Muscle of back (tissue), 13 donors: ENCODE measurements at places on chromosomes 7 and 10.

DNA sequence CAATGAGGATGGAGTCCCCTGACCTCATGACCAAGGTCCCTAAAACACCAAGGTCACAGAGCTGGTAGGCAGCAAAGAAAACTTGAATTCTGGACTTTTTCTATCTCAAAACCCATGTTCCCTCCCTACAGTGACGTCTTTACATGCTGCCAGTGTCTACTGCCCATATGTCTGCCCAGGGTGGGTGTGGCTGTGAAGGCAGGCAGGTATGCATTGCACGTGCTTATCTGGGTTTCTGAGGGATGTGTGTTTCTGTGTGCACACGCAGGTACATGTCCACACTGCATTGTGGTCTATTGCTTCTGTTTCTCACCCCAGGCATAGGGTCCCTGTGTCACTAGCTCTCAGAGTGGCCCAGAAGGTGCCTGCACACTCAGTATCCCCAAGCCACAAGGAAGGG lies 13.5 kb downstream of the ATP6V1F start:
- no peak for DNase-seq

GRCh38 chr7:45569290-45569685 lies 4.9 kb upstream of the ADCY1 start:
- DNase-seq: no peak

DNA sequence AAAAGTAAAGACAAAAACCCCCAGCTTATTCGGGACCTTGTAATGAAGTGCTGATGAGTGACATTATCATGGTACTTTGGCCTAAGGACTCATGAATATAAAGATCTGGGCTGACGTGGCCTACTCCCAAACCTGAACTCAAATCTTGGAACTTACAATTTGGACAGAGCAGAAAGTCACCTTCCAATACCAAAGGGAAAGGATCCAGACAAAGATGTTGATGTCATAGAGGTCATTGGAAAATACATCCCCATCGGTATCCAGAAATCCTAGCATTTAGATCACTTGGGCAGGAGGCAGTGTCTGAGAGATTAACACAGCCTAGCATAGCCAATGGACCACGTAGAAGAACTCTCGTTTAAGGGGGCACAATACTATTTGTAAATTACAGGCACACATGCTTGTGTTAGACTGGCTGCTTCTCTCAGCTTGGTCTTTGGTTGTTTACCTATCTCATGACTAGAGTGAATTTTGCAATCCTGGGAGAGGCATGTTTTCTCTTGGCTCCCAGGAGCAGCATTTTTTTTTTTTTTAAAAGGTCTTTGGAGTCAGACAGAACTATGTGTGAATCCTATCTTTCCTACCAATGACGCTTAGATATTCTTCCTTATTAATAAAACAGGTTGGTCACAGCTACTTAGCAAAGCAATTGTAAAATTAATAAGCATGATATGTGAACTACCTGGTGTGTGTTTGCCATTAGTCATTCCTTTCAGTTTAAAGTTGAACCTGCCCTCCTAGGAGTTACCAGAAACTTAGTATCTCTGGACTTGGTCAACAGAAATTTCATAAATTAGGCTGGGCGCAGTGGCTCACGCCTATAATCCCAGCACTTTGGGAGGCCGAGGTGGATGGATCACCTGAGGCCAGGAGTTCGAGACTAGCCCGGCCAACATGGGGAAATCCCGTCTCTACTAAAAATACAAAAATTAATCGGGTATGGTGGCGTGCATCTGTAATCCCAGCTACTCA lies 27.8 kb upstream of the MRPS33 start:
- no peak for DNase-seq

GRCh38 chr7:91995391-91996105 lies 54.9 kb downstream of the AKAP9 start:
- no peak for DNase-seq

GRCh38 chr7:27515933-27516332 lies 146.8 kb downstream of the HIBADH start:
- no peak for DNase-seq

- DNase-seq: peak; percentile 3
Observed at GRCh38 chr7:20647908-20648776, 32.7 kb downstream of the ABCB5 start.

GRCh38 chr10:26962835-26963234 lies 102.1 kb upstream of the ABI1 start:
- no peak for DNase-seq

DNA sequence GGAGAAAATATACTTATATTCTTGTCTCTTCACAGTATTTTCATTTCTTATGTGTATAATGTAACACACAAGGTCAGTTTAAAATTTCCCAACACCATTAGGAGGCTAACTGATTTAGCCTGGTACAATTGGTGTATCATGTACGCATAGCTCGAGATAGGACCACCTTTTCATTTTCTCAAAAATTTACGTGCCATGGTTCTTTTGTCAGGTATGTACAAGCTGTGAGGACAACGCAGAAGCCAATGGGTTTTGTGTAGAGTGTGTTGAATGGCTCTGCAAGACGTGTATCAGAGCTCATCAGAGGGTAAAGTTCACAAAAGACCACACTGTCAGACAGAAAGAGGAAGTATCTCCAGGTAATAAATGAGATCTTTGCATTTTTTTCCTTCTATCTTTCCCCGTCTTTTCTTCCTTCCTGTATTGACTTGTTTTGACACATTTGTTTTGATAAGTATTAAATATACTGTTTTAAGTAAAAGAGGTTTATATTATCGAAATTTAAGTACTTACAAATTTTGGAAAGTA lies 55.0 kb downstream of the TRIM24 start:
- DNase-seq: no peak

DNA sequence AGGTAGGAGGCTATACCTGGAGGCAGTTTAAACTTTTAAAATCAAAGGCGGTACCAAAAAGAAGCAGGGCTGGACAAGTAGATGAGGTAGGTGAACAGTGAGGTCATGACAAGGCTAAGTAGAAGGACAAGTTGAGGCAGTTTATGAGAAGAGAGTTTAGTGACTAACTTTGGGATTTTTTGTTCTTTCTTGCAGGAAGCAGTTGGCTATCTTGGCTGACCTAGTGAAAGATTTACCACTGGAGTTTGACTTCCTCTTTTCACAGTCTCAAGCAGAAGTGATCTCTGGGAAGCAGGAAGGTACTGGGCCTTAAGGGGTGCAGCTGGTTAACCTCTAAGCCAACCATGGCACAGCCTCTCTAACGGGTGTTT lies 26.3 kb downstream of the ENTPD7 start:
- no peak for DNase-seq

DNA sequence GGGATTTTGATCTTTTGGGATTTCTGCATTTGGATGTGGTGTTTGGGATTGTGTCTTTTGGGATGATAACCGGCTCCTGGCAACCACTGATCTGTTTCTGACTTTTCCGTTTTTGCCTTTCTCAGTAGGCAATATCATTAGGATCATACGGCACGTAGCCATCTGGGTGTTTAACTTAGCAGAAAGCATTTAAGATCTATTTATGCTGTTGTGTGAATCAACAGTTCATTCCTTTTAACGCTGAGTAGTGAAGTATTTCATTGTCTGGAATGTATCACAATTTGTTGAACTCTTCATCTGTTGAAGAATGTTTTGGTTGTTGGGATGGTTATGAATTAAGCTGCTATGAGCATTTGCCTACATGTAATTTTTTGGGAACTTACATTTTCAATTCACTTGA lies 459.6 kb downstream of the SDK1 start:
- no peak for DNase-seq

- DNase-seq: peak; percentile 34
Observed at GRCh38 chr7:30091491-30091912, 43.3 kb upstream of the MTURN start.
